T-cell (primary cell): ENCODE measurements at places on chromosomes 6 and 20.

- DNase-seq, result no peak
These were observed 31.9 kb downstream of the SLC2A12 start for GRCh38 chr6:134020543-134020942.

DNA sequence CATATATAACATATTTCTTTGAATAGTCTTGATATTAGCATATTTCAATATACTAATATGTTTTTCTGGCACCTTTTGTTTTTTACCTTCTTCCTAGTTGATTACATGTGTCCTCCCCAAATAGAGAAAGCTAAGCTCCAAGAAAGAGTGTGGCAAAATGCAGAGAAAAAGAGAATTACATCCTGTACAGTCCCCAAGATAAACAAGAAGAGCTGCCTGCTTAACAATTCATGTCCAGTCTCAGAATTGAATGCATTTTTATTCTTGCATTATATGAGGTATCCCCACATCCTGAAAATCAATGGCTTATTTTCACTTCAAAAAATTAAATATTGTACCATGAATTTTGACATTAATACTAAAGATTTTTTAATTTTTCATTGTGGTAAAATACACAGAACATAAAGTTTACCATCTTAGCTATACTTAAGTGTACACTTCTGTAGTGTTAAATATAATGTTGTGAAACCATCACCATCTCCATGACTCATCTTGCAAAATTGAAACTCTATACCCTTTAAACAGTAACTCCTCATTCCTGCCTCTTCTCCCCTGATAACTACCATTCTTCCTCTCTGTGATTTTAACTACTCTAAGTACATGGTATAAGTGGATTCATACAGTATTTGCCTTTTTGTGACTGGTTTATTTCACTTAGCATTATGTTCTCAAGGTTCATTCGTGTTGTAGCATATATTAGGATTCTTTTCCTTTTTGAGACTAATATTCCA is 490.3 kb downstream of the COL12A1 start:
- DNase-seq, result no peak

- peak; percentile 69 for DNase-seq
These were observed 881 bp downstream of the BICRAL start for GRCh38 chr6:42782689-42783176.

- no peak for DNase-seq
These were observed 7.5 kb downstream of the ID4 start for GRCh38 chr6:19844689-19845088.

- DNase-seq, result no peak
These were observed 1140.0 kb upstream of the GJE1 start for GRCh38 chr6:140992678-140993077.

GRCh38 chr6:46549155-46549554 is 57.9 kb upstream of the RCAN2 start:
- DNase-seq, result no peak

GRCh38 chr20:24018796-24019195 is 30.2 kb upstream of the GGTLC1 start:
- DNase-seq, result no peak

DNA sequence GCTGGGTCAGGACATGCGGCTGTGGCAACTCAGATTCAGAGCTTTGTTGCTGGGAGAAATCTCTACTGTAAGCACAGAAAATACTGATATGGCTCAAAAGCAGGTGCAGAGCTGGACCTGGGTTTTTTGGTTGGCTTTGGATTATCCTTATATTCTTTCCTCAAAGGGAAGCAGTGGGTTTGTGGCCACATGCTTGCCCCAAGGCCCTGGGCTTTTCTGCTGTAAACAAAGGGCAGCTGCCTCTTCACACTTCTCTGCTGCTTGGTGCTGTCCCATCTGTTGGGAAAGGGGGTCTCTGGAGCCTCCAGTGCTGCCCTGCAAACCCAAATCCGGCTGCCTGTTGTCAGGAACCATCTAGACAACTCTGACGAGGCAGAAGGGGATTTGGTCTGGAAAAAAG is 52.4 kb downstream of the ANKRD6 start:
- no peak for DNase-seq

DNA sequence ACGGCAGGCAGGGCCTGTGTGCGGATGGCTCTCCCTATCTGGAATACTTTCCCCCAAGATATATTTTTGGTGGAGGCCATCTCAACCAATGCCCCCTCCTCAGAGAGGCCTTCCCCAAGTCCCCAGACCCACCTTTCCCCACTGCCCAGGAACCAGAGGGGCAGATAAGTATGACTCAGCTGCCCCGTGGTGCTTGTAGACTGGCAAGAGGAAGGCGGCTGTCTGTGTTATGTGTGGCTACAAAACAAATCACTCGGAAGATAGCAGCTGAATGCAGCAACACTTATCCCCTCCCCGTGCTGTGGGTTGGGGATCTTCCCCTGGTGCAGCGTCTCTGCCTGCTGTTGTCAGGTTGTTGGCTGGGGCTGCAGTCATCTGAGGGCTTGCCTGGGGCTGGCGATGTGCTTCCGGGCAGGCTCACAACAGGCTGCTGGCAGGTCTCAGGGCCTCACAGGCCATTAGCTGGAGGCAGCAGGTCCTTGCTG is 7.1 kb downstream of the NPEPL1 start:
- DNase-seq, result no peak

GRCh38 chr6:4801491-4802110 is 25.4 kb downstream of the CDYL start:
- DNase-seq, result no peak

DNA sequence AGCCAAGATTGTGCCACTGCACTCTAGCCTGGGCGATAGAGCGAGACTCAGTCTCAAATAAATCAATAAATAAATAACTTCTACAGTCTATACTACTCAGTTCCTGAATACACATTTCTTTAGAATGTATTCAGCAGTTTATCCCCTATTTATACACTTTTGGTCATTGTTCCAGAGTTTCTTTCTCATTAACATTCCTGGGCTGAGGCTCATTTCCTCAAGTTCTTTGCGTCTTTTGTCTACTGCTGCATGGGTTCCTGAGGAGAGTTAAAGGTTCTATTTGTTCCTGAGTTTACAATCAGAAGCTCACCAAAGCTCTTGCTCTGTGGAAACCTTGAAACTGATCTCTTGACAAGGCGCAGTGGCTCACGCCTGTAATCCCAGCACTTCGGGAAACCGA is 37.7 kb upstream of the SASH1 start:
- DNase-seq, result no peak

DNA sequence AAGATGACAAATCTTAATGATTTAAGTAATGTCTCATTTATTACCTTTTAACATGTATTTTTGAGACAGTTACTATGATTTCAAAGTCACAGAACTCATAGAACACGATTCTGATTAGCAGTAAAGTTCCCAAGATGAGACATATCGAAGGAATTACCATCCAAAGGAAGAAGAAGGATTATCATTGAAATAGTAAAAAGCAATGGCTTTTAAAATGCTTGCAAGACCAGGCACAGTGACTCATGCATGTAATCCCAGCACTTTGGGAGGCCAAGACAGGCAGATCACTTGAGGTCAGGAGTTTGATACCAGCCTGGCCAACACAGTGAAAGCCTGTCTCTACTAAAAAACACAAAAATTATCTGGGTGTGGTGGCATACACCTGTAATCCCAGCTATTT is 219.2 kb downstream of the KHDC1L start:
- DNase-seq, result no peak

DNA sequence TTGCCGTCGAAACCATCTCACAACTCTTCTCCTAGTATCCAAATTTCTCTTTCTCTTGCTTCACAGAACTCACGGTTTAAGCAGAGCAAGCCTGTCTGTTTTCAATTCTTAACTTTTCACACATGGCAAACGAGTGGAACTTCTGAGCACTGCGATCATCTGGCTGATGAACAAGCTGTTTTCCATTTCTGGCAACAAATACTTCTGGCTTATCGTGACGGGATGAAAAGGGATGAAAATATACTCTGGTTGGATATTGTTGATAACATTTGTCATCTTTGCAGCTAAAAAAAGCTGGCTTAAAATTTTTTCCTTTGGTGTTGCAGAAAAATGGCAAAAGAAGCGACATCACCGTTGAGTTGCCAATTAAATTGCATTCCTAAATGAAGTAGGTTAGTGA is 515.2 kb upstream of the JARID2 start:
- DNase-seq, result no peak

- no peak for DNase-seq
These were observed 586 bp downstream of the ZNF512B start for GRCh38 chr20:63968928-63969760.

- DNase-seq, result no peak
These were observed 48.7 kb downstream of the NCOA7 start for GRCh38 chr6:125839471-125839870.

- DNase-seq, result no peak
These were observed 21.3 kb downstream of the RBM38 start for GRCh38 chr20:57412347-57413029.

DNA sequence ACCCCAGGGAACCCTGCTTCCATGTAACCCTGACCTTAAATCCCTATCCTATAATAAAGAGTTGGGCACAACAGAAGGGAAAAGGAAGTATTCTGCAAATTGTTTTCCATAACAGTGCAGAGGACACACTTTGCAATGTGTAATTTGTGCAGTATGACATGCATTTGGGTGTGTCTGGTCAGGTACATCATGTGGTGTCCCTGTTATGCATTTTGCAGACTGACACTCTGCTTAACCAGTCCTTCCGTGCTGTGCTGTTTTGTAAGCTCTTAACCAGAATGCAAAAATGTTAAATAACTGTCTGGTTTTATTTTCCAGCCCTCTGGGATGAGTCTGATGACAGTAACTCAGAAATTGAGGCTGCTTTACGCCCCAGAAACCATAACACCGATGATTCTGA is 57.0 kb upstream of the XRN2 start:
- no peak for DNase-seq

DNA sequence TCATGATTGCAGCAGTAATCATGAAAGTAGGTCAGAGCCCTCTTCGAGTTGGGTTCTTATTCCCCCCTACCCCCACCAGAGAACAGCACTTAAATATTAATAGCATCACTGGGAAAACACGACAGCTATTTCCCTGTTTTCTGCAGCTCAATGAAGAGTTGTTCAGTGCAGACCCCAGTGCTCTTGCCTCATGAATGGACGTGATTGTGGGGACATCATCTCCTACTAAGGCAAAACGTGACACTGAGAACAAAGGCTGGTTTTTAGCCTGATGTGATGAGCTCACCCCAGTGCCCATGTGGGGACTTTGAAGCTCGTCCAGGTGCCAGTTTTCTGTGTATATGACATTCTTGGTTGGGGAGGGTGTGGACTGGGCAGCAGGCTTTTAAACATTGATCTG is 105.9 kb downstream of the SLC35F1 start:
- no peak for DNase-seq

DNA sequence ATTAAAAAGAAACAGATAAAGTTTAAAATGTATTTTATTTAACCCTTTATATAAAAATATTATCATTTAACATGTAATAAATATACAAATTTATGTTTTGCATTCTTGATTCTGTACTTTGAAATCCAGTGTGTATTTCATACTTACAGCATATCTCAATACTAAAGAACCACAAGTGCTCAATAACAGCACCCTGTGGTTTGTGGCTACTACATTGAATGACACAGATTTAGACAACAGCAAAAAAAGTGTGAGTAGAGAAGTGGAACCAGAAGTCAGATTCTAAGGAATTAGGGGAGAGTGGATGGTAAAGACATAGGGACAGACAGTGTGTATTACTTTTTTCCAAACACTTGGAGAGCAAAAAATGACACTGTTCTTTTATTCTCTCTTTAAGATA is 524.5 kb downstream of the BMP2 start:
- no peak for DNase-seq

DNA sequence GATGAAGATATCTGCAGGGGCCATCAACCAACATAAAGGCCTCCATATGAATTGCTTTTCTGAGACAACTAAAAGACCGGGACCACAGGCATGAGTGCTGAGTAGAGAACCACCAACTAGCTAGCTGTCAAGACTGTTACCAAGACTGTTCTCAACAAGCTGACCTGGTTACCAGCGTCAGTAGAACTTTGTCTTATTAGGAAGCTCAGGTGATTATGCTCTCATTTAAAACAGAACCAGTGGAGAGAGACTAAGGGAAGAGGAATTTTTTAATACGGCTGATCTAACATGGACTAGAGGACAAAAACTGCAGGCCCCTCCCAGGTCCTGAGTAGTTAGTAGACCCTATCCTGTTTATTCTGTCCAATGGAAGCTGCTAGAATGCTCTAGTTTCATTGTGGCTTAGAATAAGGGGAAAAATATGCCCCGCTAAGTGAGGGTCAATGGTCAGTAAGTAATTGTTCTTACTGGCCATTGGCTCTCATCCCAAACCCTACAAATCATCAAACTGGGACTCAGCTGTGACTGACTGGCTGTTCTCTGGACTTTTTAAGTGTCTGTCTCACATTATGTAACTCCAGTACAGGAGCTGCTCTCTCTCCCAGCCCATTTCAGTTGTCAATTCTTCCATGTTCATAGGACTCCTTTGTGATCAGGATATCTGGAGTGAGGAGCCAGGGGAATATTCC is 3.8 kb upstream of the DYNLRB1 start:
- no peak for DNase-seq

DNA sequence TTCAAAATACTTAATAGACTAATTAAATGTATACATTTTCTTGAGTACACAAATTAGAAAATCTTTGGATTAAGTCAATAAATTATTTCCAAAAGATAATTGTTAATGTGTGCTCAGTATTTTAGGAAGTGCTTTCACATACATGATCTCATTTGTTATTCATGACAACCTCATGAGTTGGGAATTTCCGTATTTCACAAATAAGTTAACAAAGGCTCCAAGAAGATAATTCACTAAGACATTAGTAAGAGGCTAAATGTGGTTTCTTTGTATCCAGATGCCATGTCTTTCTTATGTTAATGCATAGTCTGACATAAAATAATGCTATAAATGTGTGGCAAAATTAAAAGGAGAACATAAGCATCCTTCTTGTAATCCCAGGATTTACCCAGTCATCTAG is 79.5 kb upstream of the TCF21 start:
- no peak for DNase-seq

DNA sequence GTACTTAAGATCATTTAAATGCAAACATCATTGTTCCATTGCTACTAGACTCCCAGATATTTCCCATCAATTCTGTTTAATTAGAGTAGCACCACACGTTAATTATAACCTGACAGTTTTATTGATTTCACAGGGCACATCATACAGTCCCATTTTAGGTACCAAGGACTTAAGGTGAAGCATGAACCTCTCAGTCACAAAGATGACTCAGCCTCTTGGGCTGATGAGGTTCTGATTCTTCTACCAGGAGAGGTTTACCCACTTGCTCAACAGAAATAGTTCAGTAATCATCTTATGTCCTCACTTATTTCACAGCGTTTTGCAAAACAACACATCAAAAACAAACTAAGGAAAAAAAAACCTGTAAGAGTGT is 98.5 kb downstream of the HIVEP2 start:
- no peak for DNase-seq

DNA sequence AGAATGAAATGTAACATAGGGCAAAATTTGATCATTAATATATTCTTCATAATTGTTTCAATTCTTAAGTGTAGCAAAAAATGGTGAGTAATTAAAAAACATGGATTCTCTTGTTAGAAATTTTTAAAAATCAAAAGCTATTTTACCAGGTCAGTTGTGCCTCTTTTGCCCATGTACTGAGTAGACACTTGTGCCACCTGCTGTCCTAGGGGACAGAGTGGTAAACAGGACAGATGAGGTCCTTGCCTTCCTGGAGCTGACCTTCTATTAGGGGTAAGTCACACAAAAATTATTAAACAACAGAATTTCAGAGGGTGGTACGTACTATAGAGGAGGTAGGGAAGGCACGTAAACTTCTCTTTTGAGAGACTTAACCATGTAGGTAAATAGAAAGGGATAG is 6.5 kb downstream of the RNF24 start:
- no peak for DNase-seq

GRCh38 chr20:36777167-36777566 is 3.6 kb upstream of the DSN1 start:
- no peak for DNase-seq

- DNase-seq, result no peak
These were observed 81.7 kb upstream of the GATA5 start for GRCh38 chr20:62557462-62557861.
